B cell (primary cell): ENCODE measurements at places on chromosomes 1 and 21. TPM values are rescaled to one million over a fixed set of nuclear protein-coding genes. Genes with fewer than 3 reads are reported as not detected.

GRCh38 chr1:180571060-180571831, 12.5 kb downstream of the OVAAL start:
- H3K4me1 ChIP-seq, result no peaks in the 10 kb centered on the region
- H3K27me3 ChIP-seq, result no peaks in the 10 kb centered on the region
- no peaks in the 10 kb centered on the region for H3K36me3 ChIP-seq

GRCh38 chr1:74504933-74505512, 7.4 kb downstream of the LRRC53 start:
- no peak overlapping the region for H3K4me3 ChIP-seq
- no peaks in the 10 kb centered on the region for H3K27me3 ChIP-seq
- no peak overlapping the region for H3K27ac ChIP-seq
- no peaks in the 10 kb centered on the region for H3K36me3 ChIP-seq
- no peak for DNase-seq

DNA sequence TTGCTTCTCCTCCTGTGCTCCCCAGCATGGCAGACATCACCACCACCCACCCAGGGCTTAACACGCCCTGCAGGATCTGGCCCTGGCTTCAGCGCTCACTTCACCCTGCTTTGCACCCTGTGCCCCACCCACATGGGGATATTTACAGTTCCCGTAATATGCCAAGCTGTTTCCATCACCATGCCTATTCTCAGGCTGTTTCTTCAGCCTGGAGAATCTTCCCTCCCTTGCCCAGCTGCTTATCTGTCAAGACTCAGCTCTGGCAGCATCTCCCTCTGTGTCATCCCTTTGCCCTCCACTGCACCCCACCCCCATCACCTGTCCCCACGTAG, 3.6 kb upstream of the AHCYL1 start:
- H3K27ac ChIP-seq, result no peak overlapping the region
- no peak overlapping the region for H3K4me3 ChIP-seq
- H3K27me3 ChIP-seq, result peaks cover 8% of the 10 kb centered on the region
- DNase-seq, result no peak
- H3K4me1 ChIP-seq, result peaks cover 14% of the 10 kb centered on the region
- no peaks in the 10 kb centered on the region for H3K36me3 ChIP-seq

- H3K27me3 ChIP-seq, result no peaks in the 10 kb centered on the region
- no peaks in the 10 kb centered on the region for H3K36me3 ChIP-seq
- peak overlapping the region; percentile 96 for H3K4me3 ChIP-seq
- H3K4me1 ChIP-seq, result peaks cover 14% of the 10 kb centered on the region
- peak overlapping the region; percentile 72 for H3K27ac ChIP-seq
Measured at GRCh38 chr1:145858238-145858900, 512 bp downstream of the PIAS3 start.

GRCh38 chr1:11528611-11529261, 49.8 kb downstream of the DISP3 start:
- H3K36me3 ChIP-seq, result no peaks in the 10 kb centered on the region
- no peak for DNase-seq
- H3K27me3 ChIP-seq, result no peaks in the 10 kb centered on the region
- H3K27ac ChIP-seq, result no peak overlapping the region
- no peaks in the 10 kb centered on the region for H3K4me1 ChIP-seq

GRCh38 chr1:182718311-182718710, 33.9 kb upstream of the RGS8 start:
- peaks cover 15% of the 10 kb centered on the region for H3K4me1 ChIP-seq
- H3K27ac ChIP-seq, result no peak overlapping the region
- peak; percentile 20 for DNase-seq
- H3K36me3 ChIP-seq, result no peaks in the 10 kb centered on the region
- H3K27me3 ChIP-seq, result no peaks in the 10 kb centered on the region
- no peak overlapping the region for H3K4me3 ChIP-seq

GRCh38 chr1:178165196-178165595, 71.3 kb downstream of the RASAL2 start:
- no peaks in the 10 kb centered on the region for H3K36me3 ChIP-seq

GRCh38 chr1:121418369-121419049, 233.7 kb downstream of the SRGAP2C start:
- peaks cover 3% of the 10 kb centered on the region for H3K27me3 ChIP-seq
- H3K27ac ChIP-seq, result no peak overlapping the region
- H3K4me3 ChIP-seq, result no peak overlapping the region
- H3K36me3 ChIP-seq, result no peaks in the 10 kb centered on the region
- H3K4me1 ChIP-seq, result peaks cover 3% of the 10 kb centered on the region

- DNase-seq, result no peak
- H3K27me3 ChIP-seq, result no peaks in the 10 kb centered on the region
- H3K4me3 ChIP-seq, result peak overlapping the region; percentile 97
- H3K4me1 ChIP-seq, result peaks cover 82% of the 10 kb centered on the region
- H3K36me3 ChIP-seq, result peaks cover 19% of the 10 kb centered on the region
Measured at GRCh38 chr1:23558140-23558871, 995 bp downstream of the ID3 start.

DNA sequence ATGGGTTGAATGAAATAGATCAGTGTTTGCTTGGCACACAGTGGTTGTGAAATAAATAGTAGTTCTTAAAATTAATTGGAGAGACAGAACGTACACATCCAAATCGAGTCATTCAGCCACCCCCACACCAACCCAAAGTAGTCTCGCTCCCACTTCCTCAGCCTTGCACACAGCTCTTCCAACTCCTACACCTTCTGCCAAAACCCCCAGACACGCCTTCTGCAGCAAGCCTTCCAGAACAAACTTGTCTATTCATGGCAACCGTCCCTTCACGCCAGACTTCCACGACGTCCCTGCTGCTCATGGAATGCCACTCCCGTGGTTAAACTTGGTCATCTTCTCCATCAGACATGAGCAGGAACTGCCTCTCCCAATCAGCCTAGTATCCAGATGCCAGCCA, 37.5 kb upstream of the RD3 start:
- no peaks in the 10 kb centered on the region for H3K36me3 ChIP-seq
- no peak for DNase-seq
- H3K4me1 ChIP-seq, result peaks cover 20% of the 10 kb centered on the region
- no peak overlapping the region for H3K27ac ChIP-seq

DNA sequence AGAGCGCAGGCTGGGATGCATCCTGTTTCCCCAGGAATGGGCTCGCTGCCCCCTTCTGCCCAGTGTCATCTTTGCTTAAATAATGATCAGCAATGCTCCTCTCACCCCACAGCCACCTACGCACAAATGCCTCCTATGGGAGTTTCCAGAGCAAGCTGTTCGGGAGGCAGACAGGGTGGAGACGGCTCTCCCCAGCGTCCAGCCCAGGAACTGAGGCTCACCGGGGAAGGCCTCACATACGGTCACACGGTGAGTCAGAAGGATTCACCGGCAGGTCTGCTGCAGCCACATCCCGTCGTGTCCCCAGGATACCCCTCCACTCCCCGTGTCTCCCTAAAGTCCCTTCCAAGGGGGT, 40.3 kb upstream of the RUNX3 start:
- no peak overlapping the region for H3K27ac ChIP-seq
- peaks cover 4% of the 10 kb centered on the region for H3K4me1 ChIP-seq
- DNase-seq, result no peak
- no peak overlapping the region for H3K4me3 ChIP-seq

SLC2A5 gene
- total RNA-seq, result 28.8 and 29.5 TPM in 2 replicates

VWA5B1 gene
- not detected in 2 replicates for total RNA-seq

MTF1 gene
- 34.6 and 36.7 TPM in 2 replicates for total RNA-seq

MCOLN2 gene
- 25.8 and 35.3 TPM in 2 replicates for total RNA-seq

PROX1 gene
- total RNA-seq, result 3.7 and 3.8 TPM in 2 replicates

SMCP gene
- not detected in 2 replicates for total RNA-seq
